ENCODE measurements at places on chromosomes 5 and 9.
A peak's percentile ranks its signal among the peaks of the same experiment; 100 is the strongest.

DNA sequence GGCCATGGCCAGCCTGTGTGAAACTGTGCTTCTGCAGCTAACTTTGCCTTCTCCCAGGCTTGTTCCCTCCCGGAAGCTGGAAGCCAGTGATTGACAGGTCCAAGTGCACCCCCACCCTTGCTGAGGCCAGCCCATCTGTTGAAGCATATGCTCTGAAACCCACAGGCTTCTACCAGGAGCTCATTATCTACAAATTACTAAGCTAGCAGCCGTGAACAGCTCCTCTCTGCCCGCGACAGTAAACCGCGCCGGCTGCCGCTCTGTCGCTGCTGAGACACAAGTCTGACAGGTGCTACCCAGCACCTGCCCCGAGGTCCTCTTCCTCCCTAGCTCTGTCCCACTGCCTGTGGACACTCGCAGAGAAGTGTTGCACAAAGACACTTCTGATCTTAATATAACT is 490.9 kb downstream of the GADD45G start:
- no peak for DNase-seq

DNA sequence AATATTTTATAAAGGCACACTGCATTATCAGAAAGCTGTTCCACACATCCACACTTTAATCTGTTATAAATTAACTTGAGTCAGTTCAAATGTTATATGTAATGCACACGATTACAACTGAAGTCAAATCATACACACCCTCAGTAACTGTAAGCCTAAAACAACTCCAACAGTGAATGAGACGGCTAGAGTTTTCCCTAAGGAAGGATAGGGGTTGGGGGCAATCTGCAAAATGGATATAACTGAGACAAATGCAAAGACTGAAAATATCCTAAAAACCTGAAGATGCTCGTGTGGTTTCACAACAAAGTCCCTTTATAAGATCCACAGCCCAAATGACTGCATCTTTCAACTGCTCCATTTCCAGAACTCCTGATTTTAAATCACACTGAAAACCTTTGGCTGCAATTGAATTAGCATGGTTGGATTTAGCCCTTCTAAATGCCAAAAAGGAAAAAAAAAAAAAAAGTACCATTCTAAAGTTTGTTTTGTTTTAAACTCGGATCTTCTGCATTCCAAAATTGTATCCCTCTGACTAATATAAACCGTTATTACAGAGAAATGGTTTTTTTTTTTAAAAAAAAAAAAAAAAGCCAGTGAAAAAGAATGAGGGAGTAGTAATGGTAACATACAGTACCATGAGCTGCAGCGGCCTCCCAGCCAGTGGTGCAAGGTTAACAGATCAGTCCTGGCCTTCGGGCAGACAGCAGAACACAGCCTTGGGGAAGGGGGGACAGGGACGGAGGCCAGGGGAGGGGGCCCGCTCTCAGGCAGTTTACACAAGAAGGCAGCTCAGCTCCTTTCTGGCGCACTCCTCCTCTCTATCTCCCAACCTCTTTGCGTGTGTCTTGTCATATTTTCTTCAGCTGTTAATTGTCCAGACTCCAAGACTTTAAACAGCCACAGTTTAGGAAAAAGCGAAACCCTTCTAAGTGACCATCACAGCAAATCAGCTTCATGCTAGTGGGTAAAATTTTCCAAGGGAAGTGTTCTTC is 166.1 kb downstream of the BNC2 start:
- no peak for DNase-seq

GRCh38 chr5:153655201-153655510 is 164.7 kb downstream of the GRIA1 start:
- DNase-seq: peak; percentile 38

- no peak for DNase-seq
Observed at GRCh38 chr9:126877418-126877817, 17.0 kb downstream of the ZBTB34 start.

DNA sequence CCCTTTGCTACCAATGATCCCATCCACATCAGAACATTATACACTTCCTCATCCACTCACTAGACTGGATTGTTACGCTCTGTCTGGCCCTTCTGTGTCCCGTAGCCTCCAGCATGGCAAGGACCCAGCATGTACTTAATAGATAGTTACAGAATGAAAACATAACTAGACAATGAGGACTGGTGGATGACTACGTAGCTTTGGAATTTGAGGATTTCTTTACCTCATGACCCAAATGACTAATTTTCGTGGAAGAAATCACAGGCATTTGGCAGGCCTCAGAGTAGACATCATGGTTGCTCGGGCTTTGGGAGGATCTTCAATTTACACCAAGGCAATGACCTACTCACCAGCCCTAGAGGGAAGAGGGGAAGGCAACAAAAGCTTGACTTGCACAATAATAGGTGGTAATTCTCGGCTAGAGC is 299.8 kb downstream of the TLE1 start:
- DNase-seq: peak; percentile 97

DNA sequence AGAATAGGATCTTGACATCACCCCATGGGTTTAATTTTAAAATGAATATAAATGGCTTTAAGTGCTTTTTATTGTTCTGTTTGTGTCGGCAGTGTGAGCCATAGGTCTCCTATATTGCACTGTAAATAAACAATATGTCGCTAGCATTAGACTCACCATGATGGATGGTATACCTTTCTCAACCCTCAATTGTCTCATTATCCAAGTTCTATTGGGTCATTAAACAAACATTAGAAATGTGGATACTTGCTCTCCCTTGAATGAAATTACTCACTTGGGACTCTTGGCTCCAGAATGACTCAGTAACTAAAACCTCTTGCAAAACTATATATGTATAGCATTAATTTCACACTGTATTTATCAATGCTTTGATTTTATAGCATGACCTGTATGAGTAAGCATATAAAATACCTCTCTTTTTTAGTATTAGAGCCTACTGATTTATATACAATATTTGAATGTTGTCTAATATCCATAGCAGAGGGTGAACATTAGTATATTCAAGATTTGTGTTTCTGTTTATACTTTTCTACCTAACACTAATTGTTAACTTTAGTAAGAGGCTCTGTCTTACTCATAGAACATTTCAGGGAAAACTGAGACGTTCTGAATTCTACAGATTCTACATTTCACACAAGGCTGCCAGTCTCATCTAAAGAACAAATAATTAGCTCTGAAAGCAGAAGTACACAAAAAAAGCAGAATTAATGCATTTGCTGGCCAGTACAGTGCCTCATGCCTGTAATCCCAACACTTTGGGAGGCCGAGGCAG is 303.8 kb upstream of the PRR16 start:
- DNase-seq: peak; percentile 73

- DNase-seq: no peak
Observed at GRCh38 chr9:95096807-95097206, 220.7 kb downstream of the FANCC start.

DNA sequence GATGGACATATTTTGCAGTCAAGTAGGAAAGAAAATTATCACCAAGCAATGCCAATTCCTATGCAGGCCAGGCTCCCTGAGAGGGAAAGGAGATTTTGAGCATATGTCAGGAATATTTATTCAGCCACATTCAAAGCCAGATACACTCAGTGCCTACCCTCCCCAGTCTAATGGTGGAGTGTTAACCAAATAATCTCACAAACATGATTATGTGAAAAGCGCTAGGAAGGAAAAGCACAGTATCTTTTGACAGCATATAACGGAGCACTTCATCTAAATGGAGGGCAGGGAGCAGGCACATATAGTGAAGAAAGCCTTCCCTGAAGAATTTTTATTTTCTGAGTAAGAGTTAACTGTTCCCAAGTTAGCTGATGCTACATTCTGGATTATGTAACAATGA is 80.3 kb upstream of the SLC30A5 start:
- no peak for DNase-seq

DNA sequence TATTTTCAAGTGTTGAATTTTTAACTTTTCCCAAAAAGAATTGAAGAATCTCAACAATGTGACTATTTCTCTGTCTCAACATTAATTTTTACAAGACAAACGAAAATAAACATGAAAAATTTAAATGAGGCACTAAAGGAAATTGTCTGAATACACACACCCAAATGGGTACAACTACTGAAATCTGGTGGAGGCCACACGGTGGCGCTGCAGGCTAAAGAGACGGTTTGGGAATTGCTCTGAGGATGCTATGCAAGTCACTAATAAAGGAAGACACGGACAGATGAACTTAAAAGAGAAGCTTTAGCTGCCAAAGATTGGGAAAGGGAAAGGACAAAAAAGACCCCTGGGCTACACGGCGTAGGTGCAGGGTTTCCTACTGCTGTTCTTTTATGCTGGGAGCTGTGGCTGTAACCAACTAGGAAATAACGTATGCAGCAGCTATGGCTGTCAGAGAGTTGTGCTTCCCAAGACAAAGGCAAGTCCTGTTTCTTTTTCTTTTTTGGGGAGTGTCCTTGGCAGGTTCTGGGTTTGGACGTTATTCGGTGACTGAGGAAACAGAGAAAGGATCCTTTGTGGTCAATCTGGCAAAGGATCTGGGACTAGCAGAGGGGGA is at the start of gene PCDHB10:
TSS of gene PCDHB10 (plus strand) at position 244 of the 616 bp plus-strand sequence. CDS start at position 444, 200 bp downstream.
- DNase-seq: peak; percentile 1

GRCh38 chr5:27706832-27707231 is 668.4 kb upstream of the CDH9 start:
- DNase-seq: no peak

GRCh38 chr9:134483361-134484184 is 157.3 kb downstream of the RXRA start:
- DNase-seq: no peak

GRCh38 chr5:67306965-67307607 is 110.5 kb upstream of the CD180 start:
- DNase-seq: no peak

- DNase-seq: no peak
Observed at GRCh38 chr9:129549139-129549538, 71.8 kb downstream of the C9orf50 start.

GRCh38 chr9:93258818-93259489 is 75.0 kb downstream of the WNK2 start:
- DNase-seq: no peak

- peak; percentile 65 for DNase-seq
Observed at GRCh38 chr9:72292256-72292682, 72.7 kb downstream of the ZFAND5 start.

- no peak for DNase-seq
Observed at GRCh38 chr9:87088192-87088591, 140.9 kb upstream of the GAS1 start.

DNA sequence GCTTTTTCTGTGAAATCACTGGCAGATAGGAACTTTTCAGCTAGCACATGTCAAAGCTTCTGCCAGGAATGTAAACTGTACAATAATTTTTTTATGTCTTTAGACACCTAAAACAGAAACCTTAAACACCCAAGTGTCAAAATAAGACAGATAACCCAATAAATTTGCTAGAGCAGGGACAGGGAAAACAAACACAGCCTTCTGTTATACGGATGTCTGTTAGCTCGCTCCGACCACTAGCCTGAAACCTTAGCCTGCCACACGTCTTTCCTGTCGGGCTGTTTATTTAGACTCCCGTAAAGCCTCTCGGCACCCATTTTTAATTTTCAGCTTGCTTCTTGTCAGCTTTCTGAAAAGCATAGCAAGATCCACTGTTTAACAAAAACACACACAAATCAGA is 355.4 kb upstream of the SLC24A2 start:
- peak; percentile 1 for DNase-seq

DNA sequence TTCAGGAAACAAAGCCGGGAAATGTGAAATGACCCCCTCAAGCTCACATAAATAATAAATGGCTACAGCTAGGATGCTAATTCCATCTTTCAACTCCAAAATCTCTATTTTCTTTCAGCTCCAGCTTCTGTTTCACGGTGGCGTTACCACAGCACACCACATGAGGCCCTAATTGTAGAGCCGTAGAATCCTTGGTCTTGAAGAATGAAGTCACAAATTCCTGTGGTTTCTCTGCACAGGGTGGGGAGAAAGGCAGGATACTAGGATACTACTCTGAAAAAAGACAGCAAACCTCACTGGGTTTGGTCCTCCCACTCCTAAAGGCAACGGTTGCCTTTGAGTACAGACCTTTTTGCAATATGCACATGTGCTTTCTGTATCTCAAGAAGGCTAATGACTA is 13.9 kb upstream of the RARS1 start:
- DNase-seq: peak; percentile 93

GRCh38 chr9:113530022-113530635 is 66.6 kb downstream of the RGS3 start:
- DNase-seq: no peak

GRCh38 chr9:112665347-112665746 is 52.6 kb downstream of the INIP start:
- peak; percentile 38 for DNase-seq

- DNase-seq: peak; percentile 85
Observed at GRCh38 chr5:135493406-135494180, 41.4 kb upstream of the TIFAB start.

- peak; percentile 82 for DNase-seq
Observed at GRCh38 chr9:12702160-12702758, 9.1 kb downstream of the TYRP1 start.

- peak; percentile 77 for DNase-seq
Observed at GRCh38 chr9:79012561-79012960, 559.2 kb upstream of the TLE4 start.

- DNase-seq: peak; percentile 22
Observed at GRCh38 chr9:104896131-104896530, 31.8 kb downstream of the ABCA1 start.

All from foreskin fibroblast (primary cell).